ENCODE measurements at places on chromosomes 11 and 22. TPM values are rescaled to one million over a fixed set of nuclear protein-coding genes. Genes with fewer than 3 reads are reported as not detected.

The BANF1 gene
- 175 TPM for total RNA-seq

The SMDT1 gene
- total RNA-seq, result 125 TPM

The CENPM gene
- not detected for total RNA-seq

The CNGA4 gene
- total RNA-seq, result not detected

The MTMR3 gene
- 30.3 TPM for total RNA-seq

The MYRF gene
- 1.3 TPM for total RNA-seq

The OR8K1 gene
- total RNA-seq, result not detected

The TRIM48 gene
- total RNA-seq, result not detected

The OR4D11 gene
- not detected for total RNA-seq

The LRRC4C gene
- total RNA-seq, result 2.1 TPM

The THY1 gene
- total RNA-seq, result 1.0 TPM

The WNT7B gene
- total RNA-seq, result not detected

The WBP2NL gene
- 0.51 TPM for total RNA-seq

The PATE2 gene
- not detected for total RNA-seq

The CARNS1 gene
- total RNA-seq, result 23.6 TPM

The DYNC2H1 gene
- 7.5 TPM for total RNA-seq

The AMBRA1 gene
- total RNA-seq, result 21.3 TPM

The MAPK11 gene
- total RNA-seq, result 7.9 TPM

The FDXACB1 gene
- total RNA-seq, result 1.6 TPM

The MMP8 gene
- 0.06 TPM for total RNA-seq

The POU2AF3 gene
- 0.36 TPM for total RNA-seq

The HTR3A gene
- total RNA-seq, result not detected

The DRD2 gene
- not detected for total RNA-seq

The KRTAP5-11 gene
- total RNA-seq, result not detected

The GAL3ST1 gene
- 0.17 TPM for total RNA-seq

The OR52N4 gene
- total RNA-seq, result not detected

The MS4A15 gene
- total RNA-seq, result not detected

The C1QTNF4 gene
- 0.51 TPM for total RNA-seq

The RAPSN gene
- total RNA-seq, result 0.50 TPM

The NELL1 gene
- total RNA-seq, result 0.09 TPM

The BIRC3 gene
- 11.6 TPM for total RNA-seq

The ALDH3B1 gene
- 5.7 TPM for total RNA-seq

The WNT11 gene
- 2.1 TPM for total RNA-seq

The RIMBP3C gene
- 0.23 TPM for total RNA-seq

The GRK2 gene
- total RNA-seq, result 56.5 TPM

The NAGA gene
- 14.6 TPM for total RNA-seq

The CCDC87 gene
- total RNA-seq, result 0.62 TPM

The IL17REL gene
- total RNA-seq, result not detected
